ENCODE measurements at places on chromosomes 7 and 10.

DNA sequence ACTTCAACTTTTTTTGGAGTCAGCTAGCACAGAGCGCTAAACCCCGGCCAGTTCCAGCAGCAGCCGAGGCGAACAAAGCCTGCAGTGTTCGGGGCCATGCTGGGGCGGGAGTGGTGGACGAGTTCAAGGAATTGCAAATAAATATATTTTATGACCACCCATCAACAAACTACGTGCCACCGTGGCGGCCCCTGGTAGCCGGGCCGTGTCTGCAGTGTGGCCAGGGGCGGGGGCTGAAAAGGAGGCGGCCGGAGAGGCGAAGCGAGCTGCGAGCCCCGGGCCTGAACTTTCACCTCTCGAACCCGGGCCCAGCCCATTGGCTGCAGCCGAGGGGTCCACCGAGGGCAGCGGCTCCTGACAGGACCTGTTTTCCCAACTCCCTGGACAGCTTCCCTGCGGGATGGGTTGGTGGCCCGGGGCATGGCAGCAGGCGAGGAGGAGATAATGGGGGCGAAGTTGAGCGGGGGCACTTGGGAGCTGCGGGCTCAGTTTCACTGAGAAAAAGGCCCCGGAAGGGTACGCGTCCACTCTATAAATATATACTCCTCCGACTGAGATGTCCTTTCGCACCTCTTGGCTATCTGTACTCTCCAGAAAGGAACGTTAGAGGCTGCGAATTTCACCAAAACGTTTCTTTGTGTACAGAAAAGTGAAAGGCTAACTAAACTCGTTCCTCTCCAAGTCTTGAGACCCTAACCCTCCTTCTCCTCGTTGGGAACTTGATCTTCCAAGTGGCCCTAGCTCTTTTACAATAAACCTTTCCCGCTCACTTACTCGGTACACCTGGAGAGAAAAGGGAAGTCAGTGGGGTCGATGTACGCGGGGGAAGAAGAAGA is 164.6 kb upstream of the PPP1R3A start:
- DNase-seq = no peak

GRCh38 chr7:24788961-24789576 is 31.8 kb upstream of the GSDME start:
- no peak for DNase-seq

- DNase-seq = no peak
Measured at GRCh38 chr7:52498366-52498765, 537.1 kb upstream of the POM121L12 start.

GRCh38 chr10:55141892-55142291 is 340.9 kb upstream of the PCDH15 start:
- no peak for DNase-seq

GRCh38 chr10:29256586-29256985 is 32.3 kb upstream of the LYZL1 start:
- DNase-seq = no peak

DNA sequence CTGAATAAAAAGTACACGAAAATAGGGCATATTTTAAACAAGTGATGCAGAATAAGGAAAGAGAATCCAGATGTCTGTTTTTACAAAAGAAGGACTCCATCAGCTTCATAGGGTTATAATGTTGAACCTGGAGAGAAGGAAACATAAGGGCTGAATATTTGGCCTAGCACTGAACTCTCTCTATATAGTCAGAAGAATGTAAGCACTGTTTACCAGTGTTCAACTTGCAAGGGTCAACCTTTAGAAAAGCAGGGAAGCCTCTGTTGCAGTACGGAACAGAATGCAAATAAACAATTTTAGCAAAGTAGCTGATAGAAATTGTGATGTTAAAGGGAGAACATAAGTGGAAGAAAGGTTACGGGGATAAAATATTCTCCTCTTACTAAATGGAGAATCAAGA is 16.2 kb downstream of the CDK6 start:
- DNase-seq = no peak
